ENCODE measurements at places on chromosomes 5 and 9. TPM values are rescaled to one million over a fixed set of nuclear protein-coding genes. Genes with fewer than 3 reads are reported as not detected.

DNA sequence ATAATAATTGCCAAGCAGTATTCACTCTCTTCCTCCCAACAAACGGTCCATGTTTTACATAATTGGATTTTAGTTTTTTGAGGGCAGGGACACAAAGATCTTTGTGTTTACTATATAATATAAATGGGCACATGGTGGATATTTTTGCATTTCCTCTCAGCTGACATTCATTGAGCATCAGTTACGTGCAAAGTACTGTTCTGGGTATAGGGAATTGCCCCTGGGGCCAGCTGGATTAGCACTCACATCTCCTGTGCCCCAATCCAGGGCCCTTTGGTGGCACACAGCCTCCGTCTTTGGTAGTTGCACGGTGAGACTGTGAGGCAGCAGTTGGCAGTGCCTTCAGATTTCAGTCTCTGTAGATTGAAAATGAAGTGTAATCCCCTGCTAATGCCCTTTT, 1.6 kb downstream of the TDRD7 start:
- DNase-seq: peak; percentile 70
- peaks cover 55% of the 10 kb centered on the region for H3K4me1 ChIP-seq
- H3K36me3 ChIP-seq: no peaks in the 10 kb centered on the region
- peak overlapping the region; percentile 96 for H3K27ac ChIP-seq

DNA sequence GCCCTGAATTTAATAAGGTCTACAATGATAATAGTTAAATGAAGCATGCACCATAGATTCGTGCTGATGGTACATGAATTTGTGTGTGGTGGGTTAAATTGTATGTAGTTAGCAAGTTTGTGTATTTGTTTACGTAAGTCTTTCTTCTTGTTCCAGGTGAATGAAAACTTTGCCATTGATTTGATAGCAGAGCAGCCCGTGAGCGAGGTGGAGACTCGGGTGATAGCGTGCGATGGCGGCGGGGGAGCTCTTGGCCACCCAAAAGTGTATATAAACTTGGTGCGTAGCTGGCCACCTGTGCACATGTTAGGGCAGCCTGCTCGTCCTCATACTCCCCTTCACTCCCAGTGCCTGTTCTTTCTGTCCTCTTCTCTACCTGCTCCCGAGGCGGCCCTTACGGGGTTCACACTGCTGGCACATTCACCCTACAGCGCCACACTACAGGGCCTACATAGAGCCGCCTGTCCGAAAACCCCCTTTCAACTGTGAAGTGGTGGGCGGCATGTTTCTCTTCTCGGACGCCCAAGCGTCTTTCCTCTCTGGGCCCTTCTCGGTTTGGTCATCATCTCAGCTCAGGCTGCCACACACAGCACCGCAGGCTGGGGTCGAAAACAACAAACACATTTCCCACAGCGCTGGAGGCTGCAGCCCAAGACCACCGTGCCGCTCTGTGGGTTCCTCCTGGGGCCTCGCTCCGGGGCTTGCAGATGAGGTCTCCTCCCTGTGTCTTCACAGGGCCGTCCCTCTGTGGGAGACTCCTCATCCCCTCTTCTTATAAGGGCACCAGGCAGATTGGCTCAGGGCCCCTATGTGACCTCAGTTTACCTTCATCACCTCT, 13.2 kb downstream of the NDUFS6 start:
- peaks cover 56% of the 10 kb centered on the region for H3K36me3 ChIP-seq
- no peak for DNase-seq
- no peak overlapping the region for H3K4me3 ChIP-seq
- peaks cover 16% of the 10 kb centered on the region for H3K4me1 ChIP-seq
- H3K27ac ChIP-seq: no peak overlapping the region

GRCh38 chr9:29958469-29958868, 2385.2 kb upstream of the C9orf72 start:
- no peaks in the 10 kb centered on the region for H3K4me1 ChIP-seq
- no peak for DNase-seq
- H3K27ac ChIP-seq: no peak overlapping the region
- no peaks in the 10 kb centered on the region for H3K27me3 ChIP-seq
- H3K36me3 ChIP-seq: no peaks in the 10 kb centered on the region
- no peak overlapping the region for H3K4me3 ChIP-seq

DNA sequence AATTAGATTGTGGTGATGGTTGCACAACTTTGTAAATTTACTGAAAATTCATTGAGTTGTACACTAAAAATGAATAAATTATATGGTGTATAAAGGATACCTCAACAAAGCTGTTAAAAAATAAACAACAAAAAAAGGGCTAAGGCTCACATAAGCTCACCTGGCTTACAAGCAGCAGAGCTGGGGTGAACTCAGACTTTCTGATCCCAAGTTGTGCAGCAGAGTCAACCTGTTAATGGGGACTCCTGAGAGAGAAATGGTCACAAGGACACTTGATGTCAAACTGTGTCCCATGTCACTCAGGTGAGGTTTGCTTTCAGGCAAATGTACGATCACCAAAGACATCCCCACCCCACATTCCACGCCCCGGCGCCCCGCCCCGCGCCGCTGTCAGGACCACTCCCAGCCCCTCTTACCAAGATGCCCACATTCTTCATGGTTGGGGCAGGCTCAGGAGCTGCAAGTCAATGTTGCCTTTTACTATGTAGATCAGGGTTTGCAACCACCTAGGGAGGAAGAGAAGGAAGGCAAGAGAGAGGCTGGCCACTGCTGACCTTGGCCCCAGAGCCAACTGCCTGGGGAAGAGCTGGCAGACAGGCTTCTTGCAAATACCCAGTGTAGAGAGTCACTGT, 22.4 kb upstream of the SLC36A1 start:
- no peaks in the 10 kb centered on the region for H3K27me3 ChIP-seq
- no peaks in the 10 kb centered on the region for H3K36me3 ChIP-seq
- H3K27ac ChIP-seq: no peak overlapping the region

The PCDHGA8 gene
- 9.6 TPM for total RNA-seq

The SPINK4 gene
- not detected for total RNA-seq

The SPATA31A5 gene
- not detected for total RNA-seq

Measured in Karpas-422 (cell line).